ENCODE measurements at places on chromosomes 3 and 15.

DNA sequence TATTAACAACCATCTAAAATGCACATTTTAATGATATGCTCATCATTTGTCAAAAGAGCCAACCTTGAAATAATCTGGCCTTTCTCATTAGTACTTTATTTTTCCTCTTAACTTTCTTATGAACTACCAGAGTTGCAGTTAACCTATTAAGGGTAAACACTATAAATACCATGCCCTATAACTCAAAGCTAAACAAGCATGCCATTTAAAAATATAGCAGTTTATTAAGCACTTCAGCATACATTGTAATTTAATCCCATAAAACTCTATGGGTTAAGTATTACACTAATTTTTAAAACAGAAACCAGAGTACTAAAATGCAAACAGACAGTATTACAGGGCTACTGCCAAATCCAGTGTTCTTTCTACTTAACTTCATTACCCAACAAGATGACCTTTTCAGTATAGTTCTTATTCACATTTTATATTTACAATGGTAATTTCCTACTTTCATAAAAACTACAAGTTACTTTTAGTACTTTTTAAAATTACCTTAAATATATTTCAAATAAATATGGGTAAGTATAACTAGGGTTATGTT, 11.8 kb downstream of the NPTN start:
- DNase-seq: no peak

DNA sequence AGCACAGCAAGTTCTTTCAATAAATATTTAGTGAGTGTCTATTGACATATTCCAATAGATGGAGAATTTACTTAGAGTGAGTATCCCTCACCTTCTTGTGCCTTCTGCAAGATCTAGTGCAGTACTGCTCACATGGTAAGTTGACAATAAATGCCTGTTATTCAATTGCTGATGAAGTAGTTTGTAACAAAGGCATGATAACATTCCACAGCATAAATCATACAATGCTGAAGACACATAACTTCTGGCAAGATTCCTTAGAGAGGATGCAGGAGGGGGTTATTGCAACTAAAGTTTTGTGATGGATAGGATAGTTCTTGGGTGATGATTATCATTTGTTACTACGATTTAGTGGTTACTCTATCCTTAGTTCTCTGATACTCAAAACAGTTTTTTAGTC, 112.2 kb upstream of the RBMS3 start:
- DNase-seq: no peak

DNA sequence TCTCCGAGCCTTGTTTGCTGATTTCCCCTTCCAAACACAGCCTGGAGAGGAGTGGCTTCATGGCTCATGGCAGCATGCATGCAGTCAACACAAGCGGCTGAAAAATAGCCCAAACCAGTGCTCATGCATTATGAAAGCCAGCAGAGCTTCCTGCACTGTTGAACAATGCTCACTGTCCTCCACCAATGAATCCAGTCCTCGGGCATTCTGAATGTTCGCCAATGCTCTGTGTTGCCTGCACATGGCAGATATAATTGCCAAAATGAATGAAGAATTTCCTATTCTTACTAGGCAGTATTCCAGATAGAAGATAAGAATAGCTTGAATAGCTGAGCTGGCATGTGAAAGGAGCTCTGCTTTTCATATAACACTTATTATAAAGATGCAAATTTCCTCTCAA, 252.7 kb downstream of the ROBO1 start:
- no peak for DNase-seq

DNA sequence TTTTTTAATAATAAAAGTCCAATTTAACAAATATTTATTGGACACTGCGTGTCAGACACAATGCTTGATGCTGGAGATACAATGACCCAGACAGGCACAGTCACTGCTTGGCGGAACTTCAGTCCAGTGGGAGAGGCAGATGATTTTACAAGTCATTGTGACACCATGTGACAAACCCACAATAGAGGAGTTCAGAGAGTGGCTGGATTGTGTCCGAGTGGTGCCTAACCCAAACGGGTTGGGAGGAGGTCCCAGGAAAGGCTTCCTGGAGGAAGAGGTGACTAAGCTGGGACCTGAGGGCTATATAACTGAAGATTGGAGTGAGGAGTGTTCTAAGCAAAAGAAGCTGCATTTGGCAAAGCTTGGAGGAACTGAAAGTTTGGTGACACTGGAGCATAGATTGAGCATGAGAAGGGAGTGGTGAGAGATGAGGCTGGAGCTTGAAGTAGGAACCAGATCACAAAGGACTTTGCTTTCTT, 41.4 kb downstream of the CRTC3 start:
- no peak for DNase-seq

- DNase-seq: no peak
Measured at GRCh38 chr15:89627256-89627970, 27.9 kb downstream of the KIF7 start.

- DNase-seq: no peak
Measured at GRCh38 chr3:171354049-171354705, 106.0 kb downstream of the TNIK start.

- no peak for DNase-seq
Measured at GRCh38 chr3:117600112-117600511, 890.5 kb downstream of the TUSC7 start.

DNA sequence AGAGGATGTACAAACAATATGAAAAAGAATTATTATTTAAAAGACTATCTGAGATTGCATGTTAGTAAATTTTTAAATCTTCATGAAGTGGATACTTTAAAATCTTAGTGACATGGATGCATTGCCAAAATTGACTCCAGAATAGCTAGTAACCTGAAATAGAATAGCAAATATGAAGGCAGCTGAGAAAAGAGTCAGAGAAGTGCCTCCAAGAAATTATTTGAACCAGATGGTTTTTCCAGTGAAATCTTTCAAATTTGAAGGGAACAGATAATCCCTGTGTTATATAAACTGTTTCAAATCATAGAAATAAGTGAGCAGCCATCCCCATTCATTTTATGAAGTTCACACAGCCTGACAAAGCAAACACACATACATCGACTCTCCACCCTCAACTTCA, 29.6 kb downstream of the FSIP1 start:
- DNase-seq: no peak
